NCI-H2171 treated with DMSO at 0.1 percent for 48 hours (cell line): ENCODE measurements at places on chromosomes 6 and 20.

DNA sequence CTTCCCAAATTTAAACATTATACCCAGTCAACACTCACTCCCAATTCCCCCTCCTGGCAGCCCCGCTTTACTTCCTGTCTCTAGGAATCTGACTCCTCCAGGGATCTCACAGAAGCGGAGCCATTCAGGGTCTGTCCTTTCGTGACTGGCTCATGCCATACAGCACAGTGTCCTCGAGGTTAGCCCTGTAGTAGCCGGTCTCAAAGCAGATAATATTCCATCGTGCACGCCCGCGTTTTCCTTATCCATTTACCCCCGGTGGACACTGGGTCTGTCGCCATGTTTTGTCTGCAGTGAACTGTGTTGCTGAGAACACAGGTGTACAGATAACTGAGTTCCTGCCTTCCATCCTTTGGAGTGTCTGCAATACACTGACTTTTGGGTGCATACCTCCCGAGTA is 95.3 kb downstream of the TTLL2 start:
- no peak for DNase-seq

GRCh38 chr6:96923871-96924493 is 546 bp upstream of the KLHL32 start:
- DNase-seq = peak; percentile 31

GRCh38 chr6:11207199-11207968 is 25.1 kb downstream of the NEDD9 start:
- DNase-seq = no peak

DNA sequence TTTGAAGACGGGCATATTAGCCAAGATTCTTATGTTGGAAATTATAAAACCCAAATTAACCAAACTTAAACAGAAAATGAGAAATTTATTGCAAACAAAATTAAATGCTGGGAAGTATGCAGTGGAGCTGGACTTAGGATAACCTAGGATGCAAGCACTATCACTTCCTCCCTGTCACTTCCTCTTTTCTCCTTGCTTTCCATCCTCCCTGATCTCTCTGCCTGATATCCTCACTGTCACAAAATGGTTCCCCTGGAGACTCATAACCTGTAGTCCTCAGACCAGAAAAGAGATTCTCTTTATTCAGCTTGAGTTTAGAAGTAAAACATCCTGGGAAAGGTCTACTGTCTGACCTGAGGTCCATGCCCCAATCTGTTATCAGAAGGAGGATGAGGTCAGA is 7.4 kb upstream of the KLHL32 start:
- DNase-seq = no peak

- DNase-seq = no peak
Measured at GRCh38 chr20:23061734-23062561, 12.5 kb upstream of the THBD start.
